ENCODE measurements at places on chromosomes 6 and 20. TPM values are rescaled to one million over a fixed set of nuclear protein-coding genes. Genes with fewer than 3 reads are reported as not detected.

The SERINC1 gene
- total RNA-seq = 27.8 TPM

The SLC26A8 gene
- total RNA-seq = not detected

The IMPG1 gene
- not detected for total RNA-seq

The CGA gene
- not detected for total RNA-seq

The TBX18 gene
- not detected for total RNA-seq

The TRDN gene
- not detected for total RNA-seq

The KCNG1 gene
- 61.5 TPM for total RNA-seq

The CLVS2 gene
- total RNA-seq = not detected

All from PC-3 (cell line).